NCI-H2029 treated with DMSO at 0.1 percent for 48 hours (cell line): ENCODE measurements at places on chromosomes 12 and 14.

- DNase-seq, result peak; percentile 2
Observed at GRCh38 chr12:76266797-76267196, 81.4 kb downstream of the BBS10 start.

DNA sequence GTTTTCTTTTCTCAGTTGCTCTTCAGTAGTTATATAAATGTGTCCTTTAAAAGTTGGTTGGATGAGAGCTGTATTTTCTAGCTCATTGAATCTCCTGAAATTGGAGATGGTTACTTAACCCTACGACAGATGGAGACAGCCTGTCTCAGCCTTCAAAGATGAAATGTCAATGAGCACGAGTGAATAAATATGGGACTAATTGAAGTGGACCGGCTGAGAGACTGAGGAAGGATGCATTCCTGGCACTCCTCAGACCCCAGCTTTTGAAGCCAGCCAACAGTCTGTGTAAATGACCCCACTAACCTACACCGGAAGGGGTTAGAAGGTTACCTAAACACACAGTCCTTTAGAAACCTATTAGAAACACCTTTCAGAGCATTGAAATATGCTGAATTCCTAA is 46.6 kb downstream of the PDZRN4 start:
- no peak for DNase-seq

DNA sequence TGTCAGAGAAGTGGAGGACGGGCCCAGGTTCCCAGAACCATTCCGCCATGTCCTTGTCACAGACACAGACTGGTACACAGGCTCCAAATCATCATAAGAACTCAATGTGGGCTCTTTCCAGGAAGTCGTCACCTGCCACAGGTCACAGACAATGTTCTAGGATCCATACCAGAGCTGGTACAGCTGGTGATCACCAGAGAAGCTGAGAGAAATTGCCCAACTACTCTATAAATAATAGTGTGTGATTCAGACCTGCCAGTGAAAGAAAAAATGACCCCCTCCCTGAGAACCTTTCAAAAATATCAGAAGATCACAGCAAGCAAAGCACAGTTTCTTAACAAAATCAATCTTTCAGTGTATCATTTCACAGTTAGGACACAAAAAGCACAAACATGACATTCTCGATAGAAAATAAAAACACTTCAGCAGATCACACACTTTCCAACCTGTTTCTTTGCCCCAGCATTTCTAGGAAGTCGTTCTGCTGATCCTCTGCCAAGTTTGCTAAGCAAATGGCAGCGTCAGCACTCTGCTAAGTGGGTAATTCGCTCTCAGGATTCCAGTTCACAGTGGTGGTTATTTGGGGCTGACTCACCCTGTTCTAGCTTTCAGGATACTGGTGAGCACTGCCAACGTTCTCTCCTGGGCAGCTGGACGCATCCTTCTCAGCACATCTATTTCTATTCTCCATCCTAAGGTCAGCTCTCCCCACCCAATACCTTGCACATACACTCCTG is 223.3 kb upstream of the SFSWAP start:
- DNase-seq, result no peak

DNA sequence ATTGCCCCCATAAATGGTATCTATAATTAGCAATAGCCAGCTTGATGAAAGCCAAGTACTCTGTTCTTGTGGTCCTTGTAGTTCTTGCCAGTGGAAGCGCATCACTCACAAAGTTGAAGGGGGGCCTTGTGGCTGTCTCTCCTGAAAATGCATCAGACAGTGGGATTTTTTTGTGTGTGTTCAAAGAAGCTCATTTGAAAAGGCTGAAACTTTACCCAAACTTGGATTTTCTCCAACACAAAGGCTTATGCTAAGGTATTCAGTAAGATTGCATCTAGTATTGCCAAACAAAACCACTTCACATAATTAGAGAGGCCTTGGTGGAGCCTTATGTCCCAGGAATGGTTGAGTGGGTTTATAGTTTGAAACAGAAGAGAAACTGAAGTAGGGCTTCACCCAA is 216.7 kb upstream of the TMTC1 start:
- no peak for DNase-seq

DNA sequence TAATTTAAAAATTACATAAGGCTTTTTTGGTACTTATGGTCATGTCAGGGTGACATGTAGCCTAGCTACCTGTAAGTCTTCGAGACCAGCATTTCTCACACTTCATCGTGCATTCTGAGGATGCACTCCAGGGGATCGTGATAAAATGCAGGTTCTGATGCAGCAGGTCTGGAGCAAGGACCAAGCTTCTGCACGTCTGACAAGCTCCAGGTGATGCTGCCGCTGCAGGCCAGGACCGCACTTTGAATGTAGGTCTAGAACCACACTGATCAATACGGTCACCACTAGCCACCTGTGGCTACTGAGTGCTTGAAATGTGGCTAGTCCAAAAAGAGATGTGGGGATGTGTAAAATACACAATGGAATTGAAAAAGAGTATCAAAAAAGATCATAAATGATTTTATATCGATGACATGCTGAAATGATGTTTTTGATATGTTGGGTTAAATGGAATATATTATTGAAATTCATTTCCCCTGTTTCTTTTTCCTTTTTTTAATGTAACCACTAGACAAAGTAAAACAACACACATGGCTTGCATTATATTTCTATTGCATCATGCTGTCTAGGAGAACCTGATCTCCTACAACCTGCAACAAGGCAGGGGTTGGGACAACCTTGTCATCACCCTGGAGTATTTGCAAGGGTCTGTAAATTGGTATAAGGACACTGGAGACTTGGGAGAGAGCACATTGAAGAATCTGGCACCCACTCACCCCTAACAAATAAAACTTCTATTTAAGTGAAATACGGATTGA is 142.4 kb downstream of the DPF3 start:
- no peak for DNase-seq

GRCh38 chr12:123453165-123453564 is 4.8 kb upstream of the SNRNP35 start:
- no peak for DNase-seq

DNA sequence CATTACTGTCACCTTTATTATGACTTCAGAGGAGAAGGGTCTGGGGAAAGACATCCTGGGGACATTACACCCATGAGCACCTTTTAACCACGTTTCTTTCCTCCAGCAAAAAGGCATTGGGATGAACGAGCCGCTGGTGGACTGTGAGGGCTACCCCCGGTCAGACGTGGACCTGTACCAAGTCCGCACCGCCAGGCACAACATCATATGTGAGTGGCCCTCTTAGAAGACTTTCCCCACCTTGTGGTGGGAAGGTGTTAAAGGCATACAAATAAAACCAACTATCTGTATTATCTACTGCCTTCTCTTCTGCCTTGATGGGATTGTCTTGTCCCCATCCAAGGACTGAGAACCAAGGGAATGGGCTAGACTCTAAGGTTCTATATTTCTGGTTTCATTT is 6.0 kb downstream of the PSMD9 start:
- no peak for DNase-seq

GRCh38 chr12:53518381-53518780 is 11.1 kb upstream of the NPFF start:
- no peak for DNase-seq

DNA sequence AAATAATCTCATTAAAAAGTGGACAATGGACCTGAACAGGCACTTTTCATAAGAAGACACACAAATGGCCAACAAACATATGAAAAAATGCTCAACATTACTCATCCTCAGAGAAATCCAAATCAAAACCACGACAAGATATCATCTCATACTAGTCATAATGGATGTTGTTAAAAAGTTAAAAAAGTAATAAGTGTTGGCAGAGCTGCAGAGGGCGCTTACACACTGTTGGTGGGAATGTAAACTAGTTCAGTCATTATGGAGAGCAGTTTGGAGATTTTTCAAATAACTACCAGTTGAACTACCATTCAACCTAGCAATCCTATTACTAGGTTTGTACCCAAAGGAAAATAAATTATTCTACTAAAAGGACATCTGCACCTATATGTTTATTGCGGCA is 47.2 kb downstream of the FOXG1 start:
- DNase-seq, result no peak

GRCh38 chr14:54681811-54682261 is 114.9 kb downstream of the SAMD4A start:
- no peak for DNase-seq
